ENCODE measurements at places on chromosomes 6 and 20.
A peak's percentile ranks its signal among the peaks of the same experiment; 100 is the strongest.

GRCh38 chr6:13953061-13953705, 28.4 kb downstream of the RNF182 start:
- no peak for DNase-seq

- DNase-seq, result no peak
These were observed 49.2 kb downstream of the PPP1R16B start for GRCh38 chr20:38854654-38855066.

GRCh38 chr6:110556317-110557110, 80.1 kb upstream of the SLC22A16 start:
- no peak for DNase-seq

DNA sequence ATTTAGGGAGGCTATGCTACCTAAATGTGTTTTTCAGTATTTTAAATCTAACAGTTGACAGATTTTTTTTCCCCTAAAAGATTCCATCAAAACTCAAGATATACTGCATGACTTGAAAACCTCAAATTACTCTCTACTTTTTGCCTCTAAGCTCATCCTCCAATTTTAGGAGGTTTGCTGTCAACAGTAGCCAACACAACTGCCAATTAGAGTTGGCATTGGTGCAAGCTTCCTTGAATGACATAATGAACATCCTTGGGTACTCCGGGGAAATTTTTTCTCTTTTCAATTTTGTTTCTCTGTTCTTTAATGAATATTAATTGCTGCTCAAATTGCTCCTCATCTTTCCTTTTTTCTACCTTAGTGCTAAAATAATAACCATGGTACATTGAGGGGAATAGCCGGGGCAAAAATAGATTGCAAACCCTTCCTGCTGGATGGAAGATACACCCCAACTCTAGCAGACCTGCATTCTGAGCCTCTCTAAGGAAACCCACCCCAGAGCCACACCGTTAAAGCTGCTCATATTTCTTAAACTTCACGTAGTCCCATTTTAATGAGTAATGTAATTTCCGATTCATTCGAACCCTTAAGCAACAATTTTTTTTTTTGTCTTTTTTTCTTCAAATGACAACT, 34.3 kb downstream of the SLC22A23 start:
- peak; percentile 50 for DNase-seq

All from hematopoietic multipotent progenitor cell treated with erythropoietin and hydrocortisone succinate and interleukin-3 and kit ligand, for 17 days (in vitro differentiated cells).